ENCODE measurements at places on chromosomes 4 and X.
A peak's percentile ranks its signal among the peaks of the same experiment; 100 is the strongest.

- no peak for DNase-seq
These were observed 54.3 kb upstream of the HPGDS start for GRCh38 chr4:94396984-94397383.

- no peak for DNase-seq
These were observed 61.1 kb downstream of the FAM13A start for GRCh38 chr4:88995874-88996273.

GRCh38 chrX:154599531-154599930 lies 14.6 kb downstream of the CTAG1A start:
- no peak for DNase-seq

GRCh38 chrX:134670134-134670924 lies 12.1 kb upstream of the PLAC1 start:
- no peak for DNase-seq

DNA sequence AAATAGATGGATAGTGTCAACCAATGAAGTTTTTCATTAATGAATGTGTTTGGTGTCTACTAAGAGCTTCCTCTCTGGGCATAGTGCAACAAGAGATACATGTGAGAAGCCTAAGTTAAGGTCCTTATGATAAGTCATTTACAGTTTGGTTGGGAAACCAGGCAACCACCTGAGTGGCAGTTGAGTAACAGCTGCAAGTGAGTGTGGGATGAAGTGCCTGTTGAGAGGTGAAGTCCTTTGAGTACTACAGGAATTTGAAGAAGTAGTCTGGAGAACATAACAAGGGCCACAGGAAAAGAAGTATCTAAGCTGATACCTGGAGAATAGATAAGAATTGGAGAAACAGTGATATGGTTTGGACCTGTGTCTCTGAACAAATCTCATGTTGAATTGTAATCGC lies 48.5 kb upstream of the FRMPD4 start:
- no peak for DNase-seq

- DNase-seq = peak; percentile 86
These were observed 46.9 kb upstream of the MSANTD1 start for GRCh38 chr4:3201718-3202702.

GRCh38 chr4:139484783-139485311 lies 30.9 kb downstream of the RAB33B start:
- no peak for DNase-seq

DNA sequence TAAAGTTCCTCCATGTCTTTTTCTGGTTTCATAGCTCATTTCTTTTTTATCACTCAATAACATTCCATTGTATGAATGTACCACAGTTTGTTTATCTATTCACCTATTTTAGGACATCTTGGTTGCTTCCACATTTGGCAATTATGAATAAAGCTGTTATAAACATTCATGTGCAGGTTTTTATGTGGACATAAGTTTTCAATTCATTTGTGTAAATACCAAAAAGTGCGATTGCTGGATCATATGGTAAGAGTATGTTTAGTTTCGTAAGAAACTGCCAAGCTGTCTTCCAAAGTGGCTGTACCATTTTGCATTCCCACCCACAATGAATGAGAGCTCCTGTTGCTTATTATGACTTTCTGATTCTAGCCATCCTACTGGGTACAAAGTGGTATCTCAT lies 36.3 kb upstream of the ZFX start:
- no peak for DNase-seq

DNA sequence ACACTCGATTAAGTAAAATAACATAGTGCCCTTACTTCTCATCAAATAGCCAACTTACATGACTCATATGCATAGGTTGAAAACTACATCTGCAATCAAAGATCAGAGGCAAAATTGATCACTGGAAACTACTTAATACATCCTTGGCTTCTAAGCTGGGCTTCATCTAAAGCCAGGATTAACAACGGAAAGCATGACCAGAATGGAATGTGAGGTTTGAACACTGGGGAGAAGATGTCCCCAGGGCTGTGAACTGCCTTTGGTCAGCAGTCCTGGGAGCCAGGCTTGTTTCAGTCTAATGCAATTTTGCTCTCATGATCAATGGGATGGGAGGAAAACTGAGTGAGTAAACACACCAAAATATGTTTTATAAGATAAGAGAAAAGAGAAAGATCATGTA lies 192.5 kb upstream of the TTC29 start:
- DNase-seq = no peak

- DNase-seq = no peak
These were observed at the start of gene MGARP for GRCh38 chr4:139279760-139280620. MGARP (minus strand) TSS chr4:139280225; CDS start chr4:139280158, 67 bp downstream.

- DNase-seq = no peak
These were observed 20.4 kb downstream of the APOOL start for GRCh38 chrX:85024044-85024443.

GRCh38 chr4:53937327-53937726 lies 127.1 kb downstream of the CHIC2 start:
- no peak for DNase-seq

- DNase-seq = no peak
These were observed 50.8 kb upstream of the ADGRL3 start for GRCh38 chr4:61149278-61149677.

GRCh38 chr4:1044469-1045192 lies 33.2 kb downstream of the FGFRL1 start:
- no peak for DNase-seq

GRCh38 chr4:139266583-139267257 lies 13.3 kb downstream of the MGARP start:
- peak; percentile 71 for DNase-seq

- no peak for DNase-seq
These were observed 5.2 kb downstream of the KCNE5 start for GRCh38 chrX:109619771-109620170.

- DNase-seq = no peak
These were observed 23.4 kb downstream of the SEPTIN6 start for GRCh38 chrX:119669424-119670037.

DNA sequence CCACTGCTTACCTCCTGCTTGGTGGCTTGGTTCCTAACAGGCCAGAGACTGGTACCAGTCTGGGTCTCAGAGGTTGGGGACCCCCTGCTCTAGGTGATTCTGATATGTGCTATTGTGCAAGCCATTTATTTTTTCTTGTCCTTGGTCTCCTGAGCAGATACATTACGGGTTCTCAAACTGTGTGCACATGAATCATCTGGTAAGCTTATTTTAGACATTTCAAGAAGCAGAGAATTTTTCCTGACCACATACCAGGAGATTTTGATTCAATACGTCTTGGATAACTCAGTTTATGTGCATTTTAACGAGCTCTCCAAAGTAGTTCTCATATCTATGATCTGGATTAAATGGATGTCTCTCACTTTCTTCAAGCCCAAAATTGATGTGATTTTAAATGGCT lies 77.2 kb downstream of the FHIP1A start:
- no peak for DNase-seq

GRCh38 chr4:86957215-86957614 lies 22.4 kb downstream of the AFF1 start:
- DNase-seq = no peak

GRCh38 chr4:97987019-97987648 lies 156.1 kb downstream of the STPG2 start:
- no peak for DNase-seq

DNA sequence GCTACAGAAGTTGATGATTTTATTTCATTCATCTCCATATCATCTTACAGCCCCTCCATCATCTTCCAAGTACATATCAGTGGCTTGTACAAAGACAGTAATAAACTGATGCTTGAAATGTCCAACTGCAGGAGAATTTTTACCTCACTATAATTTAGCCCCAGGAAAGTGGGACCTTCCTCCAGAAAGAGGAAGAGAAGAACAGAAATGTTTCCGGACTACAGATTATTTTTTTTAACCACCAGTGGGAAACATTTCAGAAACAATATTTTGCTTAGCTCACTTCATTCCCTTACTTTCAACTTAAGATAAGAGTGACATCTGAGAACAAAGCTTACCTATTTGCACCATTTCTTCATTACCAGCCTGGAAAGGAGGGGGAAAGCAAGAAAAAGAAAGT lies 2.0 kb downstream of the ADAMTS3 start:
- no peak for DNase-seq

DNA sequence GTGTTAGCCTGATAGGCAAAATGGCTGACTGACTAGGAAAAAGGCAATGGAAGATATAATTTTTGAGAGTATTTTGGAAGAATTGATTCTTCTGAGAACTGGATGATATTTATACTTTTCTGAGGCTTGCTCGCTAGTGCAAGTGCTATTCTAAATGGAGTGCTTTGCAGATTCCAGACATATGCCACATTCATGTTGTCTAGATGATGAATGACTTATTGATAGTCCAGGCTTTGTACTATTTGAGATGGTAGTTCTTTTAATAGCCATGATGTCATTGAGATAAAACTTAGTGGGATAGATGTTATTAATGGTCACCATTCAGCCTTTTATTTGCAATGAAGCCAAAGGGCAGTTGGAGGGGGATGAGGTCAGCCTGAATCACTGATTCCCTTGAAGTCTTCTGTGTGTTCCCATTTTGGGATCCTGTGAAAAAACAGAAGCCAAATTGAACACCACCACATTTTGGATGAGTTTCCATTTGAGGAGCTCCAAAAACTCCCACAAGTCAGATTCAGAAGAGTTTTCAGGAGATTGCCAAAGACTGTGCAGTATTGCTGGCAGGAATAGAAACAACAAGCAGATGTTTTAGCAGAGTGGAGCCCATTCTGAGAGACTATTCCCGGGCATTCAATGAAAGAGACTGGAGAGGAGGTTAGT lies 184.1 kb downstream of the IL1RAPL2 start:
- no peak for DNase-seq

- no peak for DNase-seq
These were observed 223.5 kb upstream of the FAM241A start for GRCh38 chr4:111921714-111922113.

DNA sequence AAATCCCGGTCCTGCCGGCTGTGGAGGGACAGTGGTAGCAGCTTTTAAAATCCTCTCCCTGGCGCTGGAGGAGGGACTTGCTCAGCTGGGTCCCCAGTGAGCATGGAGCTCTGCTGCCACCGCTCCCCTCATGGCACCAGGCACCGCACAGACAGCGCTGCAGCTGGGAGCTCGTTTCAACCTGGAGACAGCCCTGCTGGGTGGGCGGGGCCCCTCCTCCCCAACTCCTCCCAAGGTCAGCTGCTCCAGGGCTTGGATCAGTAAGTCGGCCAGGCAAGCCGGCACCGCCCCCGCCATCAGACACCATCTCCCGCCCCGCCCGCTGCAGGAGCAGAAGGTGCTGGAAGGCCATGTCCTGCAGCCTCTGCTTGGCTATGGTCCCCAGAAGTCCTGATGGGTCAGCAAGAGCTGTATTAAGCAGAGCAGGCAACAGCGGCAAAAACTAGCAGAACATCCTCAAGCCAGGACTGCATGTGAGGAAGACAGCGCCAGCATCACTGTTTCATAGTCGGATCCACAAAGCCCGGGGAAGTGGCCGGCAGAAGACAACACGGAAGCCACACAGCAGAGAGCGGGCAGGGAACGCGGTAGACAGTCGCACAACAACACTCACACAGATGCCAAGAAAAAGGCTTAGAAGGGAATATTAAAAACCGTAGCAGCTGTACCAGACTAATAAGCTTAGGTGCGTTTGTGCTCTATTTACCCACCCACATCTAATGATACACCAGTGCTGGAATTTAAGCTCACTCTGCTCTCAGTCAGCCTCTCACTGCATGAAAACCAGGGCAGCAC lies 16.2 kb downstream of the ZFYVE28 start:
- DNase-seq = no peak

GRCh38 chr4:5209862-5210261 lies 158.6 kb downstream of the STK32B start:
- DNase-seq = no peak

- DNase-seq = no peak
These were observed 27.2 kb downstream of the TAPT1 start for GRCh38 chr4:16199093-16199492.

GRCh38 chr4:5568931-5569330 lies 139.4 kb downstream of the EVC2 start:
- no peak for DNase-seq

DNA sequence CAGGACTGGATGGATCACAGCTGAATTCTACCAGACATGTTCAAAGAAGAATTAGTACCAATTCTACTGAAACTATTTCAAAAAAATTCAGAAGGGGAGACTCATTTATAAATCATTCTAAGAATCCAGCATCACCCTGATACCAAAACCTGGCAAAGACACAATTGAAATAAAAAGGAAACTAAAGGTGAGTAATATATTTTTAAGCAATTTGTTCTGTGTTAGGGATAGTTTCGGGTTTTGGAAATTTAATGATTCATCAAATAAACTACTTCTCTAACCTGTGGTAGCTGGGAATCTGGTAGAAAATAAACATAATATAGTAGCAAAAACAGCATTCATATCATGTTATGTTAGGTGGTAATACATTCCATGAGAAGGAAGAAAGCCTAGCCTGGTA lies 662.2 kb upstream of the BOD1L1 start:
- no peak for DNase-seq

GRCh38 chr4:34138385-34138784 lies 2105.9 kb downstream of the ARAP2 start:
- DNase-seq = no peak

DNA sequence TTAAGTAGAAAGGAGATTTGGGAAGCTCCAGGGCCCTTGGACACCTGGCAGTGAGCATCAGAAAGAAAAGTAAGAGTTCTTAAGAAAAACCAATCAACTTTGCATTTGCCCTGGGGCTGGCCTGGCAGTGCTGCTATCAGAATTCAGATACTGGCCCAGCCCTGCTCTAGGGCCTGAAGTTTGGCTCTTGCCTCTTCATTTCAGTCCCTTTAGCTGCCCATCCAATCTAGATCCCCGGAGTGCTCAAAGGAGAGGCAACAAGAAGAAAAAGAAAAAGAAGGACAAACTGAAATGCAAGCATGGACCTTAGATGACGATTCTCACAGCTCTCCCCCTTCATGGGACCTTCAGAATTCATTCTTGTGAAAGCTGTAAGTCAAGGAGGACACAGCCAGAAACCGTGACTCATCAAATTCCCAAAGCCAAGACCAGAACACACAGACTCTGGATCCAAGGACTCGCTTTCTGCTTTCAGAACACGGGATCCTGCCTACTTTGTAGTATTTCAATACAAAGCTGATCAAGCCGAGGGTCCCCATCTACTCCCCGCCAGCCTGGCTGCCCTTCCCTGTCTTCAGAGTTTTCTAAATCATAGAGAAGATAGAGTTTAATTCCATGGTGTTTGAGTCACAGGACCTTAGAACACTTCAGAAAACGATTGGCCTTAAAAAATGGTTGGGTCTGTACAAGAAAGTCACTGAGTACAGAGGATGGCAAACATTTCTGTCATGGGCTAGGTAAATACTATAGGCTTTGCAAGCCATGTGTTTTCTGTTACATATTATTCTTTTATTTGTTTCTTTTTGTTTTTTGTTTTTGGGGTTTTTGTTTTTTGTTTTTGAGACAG lies 103.7 kb downstream of the RBM47 start:
- DNase-seq = no peak
